ENCODE measurements at places on chromosomes 13 and 19. TPM values are rescaled to one million over a fixed set of nuclear protein-coding genes. Genes with fewer than 3 reads are reported as not detected.

CD33 gene
- not detected for total RNA-seq

RFPL4A gene
- total RNA-seq = not detected

SCGB2B2 gene
- total RNA-seq = 0.14 TPM

PRTN3 gene
- total RNA-seq = not detected
